ENCODE measurements at places on chromosomes 2 and 18.

- DNase-seq: no peak
Observed at GRCh38 chr2:57884281-57884680, 162.3 kb upstream of the VRK2 start.

DNA sequence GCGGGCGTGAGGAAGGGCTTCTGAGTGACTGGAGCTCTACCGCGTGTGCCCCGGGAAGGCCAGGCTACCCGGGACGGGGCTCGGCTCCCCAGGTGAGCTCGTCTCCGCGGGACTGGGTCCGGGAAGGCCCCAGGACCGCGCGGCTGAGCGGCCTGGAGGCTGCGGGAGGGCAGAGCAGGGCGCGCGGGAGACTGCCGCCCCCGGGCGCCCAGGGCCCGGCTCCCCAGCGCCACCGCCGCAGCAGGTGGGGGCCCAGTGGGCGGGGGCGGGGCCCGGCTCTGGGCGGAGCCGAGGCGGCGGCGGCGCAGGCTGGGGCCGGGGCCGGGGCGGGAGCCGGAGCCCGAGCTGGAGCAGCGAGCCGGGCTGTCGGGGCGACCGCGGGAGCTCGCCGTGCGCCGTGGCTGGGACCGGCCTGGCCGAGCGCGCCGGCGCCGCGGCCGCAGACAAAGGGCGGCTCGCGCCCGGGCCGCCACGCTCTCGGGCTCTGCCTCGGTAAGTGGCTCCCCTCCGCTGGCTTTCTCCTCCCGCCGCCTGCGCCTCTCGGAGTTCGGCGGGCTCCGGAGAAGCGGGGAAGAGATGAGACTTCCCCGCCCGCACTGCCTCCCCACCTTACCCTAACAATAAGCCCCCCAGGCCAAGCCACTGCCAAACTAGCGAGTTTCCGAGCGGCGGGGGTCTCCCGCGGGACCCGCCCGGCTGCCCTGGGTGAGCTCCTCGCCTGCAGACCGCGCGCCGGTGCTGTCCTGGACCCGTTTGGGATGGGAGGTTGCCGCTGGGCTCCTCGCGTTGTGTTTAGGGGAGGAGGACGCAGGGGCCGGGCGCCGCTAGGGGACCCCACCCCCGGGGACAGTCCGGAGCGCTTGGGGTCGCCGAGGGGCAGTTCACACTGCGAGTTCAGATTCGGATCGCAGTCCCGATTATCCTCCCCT lies at the start of gene MAPK4:
MAPK4 (plus strand) TSS at position 336 of the 929 bp plus-strand sequence. CDS start 103,872 bp downstream, outside the sequence.
- DNase-seq: no peak

DNA sequence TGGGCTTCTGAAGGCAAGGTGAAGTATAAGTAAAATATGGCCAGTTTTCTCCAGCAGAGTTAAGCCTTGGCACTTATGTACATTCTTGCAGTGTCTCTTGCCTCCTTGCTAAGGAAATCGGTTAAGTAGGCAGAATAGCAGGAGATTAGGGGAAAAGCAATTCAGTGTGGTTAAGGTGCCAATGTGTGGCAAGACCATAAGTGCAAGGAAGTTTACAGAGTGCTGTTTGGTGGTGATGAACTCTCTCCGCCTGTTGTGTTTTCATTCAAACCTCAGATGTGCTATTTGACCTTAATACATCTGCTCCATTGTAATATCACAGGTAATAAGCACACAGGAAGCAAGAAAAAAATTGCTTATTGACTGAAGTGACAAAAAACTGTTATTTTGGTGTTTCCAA lies 156.1 kb downstream of the MGAT5 start:
- no peak for DNase-seq

DNA sequence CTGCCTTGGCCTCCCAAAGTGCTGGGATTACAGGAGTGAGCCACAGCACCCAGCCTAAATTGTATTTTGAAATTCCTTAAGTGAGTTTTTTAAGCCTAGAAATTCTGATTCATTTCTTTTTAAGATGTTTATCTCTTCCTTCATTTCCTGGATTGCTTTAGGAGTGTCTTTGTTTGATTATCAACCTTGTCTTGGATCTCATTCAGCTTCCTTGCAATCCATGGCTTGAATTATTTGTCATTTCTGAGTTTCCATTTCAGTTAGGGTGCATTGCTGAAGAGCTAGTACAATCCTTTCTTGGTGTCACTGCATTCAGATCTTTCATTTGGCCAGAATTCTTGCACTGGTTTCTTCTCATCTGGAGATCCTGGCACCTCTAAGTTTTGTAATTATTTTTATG lies 606.4 kb upstream of the ZNF804A start:
- no peak for DNase-seq

GRCh38 chr2:188813857-188814256 lies 160.3 kb upstream of the COL3A1 start:
- DNase-seq: no peak

DNA sequence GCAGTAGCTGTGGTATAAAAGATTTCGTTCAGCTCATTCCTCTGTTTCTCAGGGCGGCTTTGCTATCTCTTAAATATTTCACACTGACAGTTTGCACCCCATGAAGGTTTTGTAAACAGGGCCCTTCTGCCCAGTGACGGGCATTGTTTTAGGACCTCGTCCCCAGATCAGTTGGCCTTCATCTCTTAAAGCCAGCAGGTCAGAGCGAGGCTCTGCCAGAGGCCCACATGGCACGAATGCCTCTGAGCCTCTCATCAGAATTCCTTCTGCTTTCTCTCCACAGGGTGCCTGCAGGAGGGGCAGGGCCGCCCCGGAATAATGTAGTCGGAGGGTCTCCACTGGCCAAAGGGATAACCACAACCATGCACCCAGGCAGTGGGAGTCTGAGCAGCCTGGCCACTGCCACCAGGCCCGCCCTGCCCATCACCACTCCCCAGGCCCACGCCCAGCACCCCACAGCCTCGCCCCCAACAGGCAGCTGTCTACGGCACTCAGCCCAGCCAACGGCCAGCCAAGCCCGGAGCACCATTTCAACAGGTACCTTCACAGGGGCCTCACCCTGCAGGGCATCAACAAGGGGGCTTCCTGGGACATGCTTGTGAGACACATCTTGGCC lies 177.0 kb downstream of the SEPTIN10 start:
- DNase-seq: no peak

DNA sequence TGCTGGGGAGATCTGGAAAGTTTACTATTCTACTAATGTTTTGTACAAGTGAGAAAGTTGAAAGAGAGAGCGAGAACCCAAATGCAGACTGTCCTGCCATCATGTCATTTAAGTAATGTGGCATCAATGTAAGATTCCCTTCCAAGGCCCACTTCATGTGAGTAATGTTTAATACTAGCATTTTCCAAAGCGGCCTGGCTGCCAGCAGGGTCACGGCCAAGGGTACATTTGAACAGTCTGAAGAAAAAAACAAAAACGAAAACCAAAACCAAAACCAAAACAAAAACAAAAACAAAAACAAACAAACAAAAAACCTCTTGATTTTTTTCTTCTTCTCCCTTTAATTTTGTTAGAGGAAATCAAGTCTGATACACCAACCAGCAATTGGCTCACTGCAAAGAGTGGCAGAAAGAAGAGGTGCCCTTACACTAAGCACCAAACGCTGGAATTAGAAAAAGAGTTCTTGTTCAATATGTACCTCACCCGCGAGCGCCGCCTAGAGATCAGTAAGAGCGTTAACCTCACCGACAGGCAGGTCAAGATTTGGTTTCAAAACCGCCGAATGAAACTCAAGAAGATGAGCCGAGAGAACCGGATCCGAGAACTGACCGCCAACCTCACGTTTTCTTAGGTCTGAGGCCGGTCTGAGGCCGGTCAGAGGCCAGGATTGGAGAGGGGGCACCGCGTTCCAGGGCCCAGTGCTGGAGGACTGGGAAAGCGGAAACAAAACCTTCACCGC lies 2.2 kb downstream of the HOXD10 start:
- DNase-seq: no peak

DNA sequence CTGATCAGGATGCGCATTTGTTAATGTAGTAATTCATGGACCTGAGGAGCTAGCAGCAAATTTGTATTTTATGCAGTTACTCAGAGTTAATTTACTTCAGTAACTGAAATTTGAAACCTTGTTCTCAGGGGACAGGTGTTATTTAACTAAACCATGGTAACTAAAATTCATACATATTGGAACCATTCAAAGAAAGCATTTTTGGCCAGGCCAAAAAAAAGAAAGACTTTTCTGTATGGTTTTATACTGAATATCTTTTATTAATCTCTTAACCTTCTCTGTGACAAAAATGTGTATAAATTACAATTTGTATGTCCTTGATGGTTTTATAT lies 4.4 kb upstream of the KLHL23 start:
- DNase-seq: no peak

DNA sequence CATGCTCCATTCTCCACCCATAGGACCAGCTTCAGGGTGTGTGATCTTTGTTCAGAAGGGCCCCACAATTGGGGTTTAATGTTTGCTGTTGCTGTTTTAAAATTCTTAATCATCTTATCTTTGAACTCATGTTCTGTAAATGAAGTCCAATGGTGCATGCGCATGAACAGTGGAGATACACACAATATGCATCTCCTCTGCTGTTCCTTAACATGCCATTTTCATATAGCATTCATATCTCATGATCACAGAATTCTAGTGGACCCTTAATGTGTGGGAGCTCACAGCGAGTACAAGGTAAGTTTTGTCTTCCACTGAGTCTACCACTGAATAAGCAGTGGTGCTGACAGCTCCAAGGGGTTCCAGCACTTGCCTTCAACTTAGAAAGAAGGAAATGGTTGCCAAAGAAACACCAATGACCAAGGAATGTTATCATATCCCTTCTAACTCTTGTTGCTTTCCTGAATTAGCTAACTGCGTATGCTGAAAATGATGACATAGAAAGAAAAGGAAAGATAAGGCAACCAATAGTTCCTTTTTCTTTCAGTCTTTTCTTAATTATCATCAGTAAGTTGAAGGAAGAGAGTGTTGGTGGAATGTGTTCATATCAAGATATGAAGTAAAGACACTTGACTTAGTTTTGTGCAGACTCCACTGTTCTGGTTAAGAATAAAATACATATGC lies 258.9 kb upstream of the FBXO11 start:
- DNase-seq: no peak

DNA sequence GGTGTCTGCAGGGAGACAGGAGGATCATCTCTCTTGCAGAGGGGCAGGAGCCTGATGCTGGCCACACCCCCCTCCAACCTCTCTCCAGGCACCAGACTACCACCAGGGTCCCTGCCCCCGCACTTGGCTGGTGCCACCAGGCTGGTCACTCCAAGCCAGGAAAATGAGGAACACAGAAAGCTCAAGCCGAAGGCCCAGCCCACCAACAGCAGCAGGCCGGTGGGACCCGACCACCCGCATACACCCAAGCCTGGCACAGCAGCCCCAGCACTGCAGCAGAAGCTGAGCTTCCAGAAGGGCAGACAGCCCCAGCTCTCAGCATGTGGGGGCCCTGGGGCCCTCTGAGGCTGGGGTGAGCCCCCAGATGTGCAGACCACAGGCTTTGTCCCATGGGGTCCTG lies 52.7 kb downstream of the KIF1A start:
- no peak for DNase-seq

- no peak for DNase-seq
Observed at GRCh38 chr2:109242654-109243331, 113.8 kb downstream of the SH3RF3 start.

- no peak for DNase-seq
Observed at GRCh38 chr2:164562666-164563065, 58.6 kb downstream of the GRB14 start.

DNA sequence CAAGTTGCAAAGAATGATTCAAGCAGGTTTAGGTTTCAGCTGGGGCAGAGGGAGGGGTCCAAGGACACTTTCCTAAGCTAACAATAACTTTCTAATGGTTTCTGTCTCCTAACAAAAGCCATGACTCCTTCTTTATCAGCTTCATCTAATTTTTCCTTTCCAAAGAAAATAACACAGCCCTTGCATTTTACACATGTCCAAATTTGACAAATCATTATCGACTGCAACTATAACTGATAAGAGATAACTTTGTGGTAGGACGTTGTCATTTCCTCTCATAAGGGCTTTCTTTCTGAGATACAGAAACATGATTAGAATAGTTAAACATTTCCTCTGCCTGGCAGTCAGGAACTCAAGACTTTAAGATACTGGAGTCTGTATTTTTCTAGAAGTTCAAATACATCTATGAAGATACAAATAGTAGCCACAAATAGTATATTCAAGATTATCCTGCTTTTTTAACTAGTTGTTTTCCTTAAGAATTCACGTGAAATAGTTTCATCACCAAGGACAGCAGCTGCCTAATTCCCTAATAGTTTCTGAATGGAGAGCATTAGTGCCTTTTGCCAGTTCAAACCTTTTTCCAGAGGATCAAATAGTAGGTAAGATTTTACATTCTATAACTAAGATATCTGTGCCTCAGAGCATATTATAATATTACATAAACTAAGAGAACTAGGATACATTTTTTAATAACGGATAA lies 263.2 kb downstream of the EXOC6B start:
- no peak for DNase-seq

- no peak for DNase-seq
Observed at GRCh38 chr2:173612354-173612753, 257.7 kb downstream of the CDCA7 start.

GRCh38 chr2:208062113-208062512 lies 36.8 kb upstream of the PLEKHM3 start:
- no peak for DNase-seq

DNA sequence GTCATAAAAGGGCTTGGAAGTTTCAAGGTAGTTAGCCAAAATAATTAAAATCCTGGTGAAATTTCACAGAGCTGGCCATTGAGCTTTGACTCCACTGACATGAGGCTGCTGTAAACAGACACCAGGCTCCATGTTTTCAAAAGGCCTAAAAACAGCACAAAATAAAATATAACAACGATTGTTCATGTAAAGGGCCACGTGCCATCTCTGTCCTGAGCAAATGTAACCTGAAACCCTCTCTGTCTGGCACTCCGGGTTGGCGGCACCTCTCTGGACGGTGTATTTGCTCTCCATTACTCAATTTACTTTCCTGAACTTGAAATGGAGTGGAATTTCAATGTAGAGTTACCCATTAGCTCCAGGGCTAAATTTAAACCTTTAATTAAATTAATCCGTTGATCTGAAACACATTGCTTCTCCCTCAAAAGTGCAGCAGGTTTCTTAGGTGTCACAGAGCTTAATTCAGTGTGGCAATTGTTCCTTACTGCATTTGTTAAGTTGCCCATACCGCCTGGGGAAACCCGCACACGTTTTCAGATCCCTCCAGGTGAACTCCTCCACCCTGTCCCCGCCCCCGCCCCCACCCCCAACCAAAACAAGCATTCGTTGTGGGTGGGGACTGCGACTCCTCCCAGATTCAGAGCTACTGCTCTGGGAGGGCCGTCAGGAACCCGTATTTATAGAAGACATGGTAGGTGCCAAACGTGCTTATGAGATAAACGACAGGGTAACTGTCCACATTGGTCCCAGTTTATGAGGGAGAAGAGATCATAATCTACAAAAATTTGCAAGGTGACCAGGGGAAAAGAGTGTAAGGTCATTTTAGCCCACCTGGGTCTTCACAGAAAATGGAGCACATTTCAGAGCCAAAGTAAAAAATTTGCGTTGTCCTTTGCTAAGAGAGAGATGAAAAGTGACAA lies 1.2 kb upstream of the CABLES1 start:
- DNase-seq: no peak

All from activated T-helper 1 cell treated with anti-CD3 and anti-CD28 coated beads, Interleukin-2, amount 50 U/mL, for 16 hours (primary cell).